ENCODE measurements at places on chromosomes 1 and 21.

DNA sequence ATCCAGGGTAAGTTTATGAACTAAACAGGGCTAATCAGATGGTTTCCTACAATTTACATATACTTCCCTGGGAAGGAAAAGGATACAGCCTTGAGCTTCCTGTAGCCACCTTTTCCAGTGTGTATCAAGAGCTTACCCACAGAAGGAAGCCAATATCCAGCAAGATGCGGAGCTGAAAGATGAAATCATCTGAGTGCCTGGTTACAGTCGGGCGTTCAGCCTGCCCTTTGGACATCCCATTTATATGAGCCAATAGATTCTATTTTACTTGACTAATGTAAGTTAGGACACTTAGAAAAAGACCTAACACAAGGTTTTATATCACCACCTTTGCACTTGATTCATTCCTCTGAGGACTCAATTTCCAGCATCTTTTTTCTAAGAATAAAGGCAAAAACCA lies 108.2 kb downstream of the UCHL5 start:
- DNase-seq, result no peak

DNA sequence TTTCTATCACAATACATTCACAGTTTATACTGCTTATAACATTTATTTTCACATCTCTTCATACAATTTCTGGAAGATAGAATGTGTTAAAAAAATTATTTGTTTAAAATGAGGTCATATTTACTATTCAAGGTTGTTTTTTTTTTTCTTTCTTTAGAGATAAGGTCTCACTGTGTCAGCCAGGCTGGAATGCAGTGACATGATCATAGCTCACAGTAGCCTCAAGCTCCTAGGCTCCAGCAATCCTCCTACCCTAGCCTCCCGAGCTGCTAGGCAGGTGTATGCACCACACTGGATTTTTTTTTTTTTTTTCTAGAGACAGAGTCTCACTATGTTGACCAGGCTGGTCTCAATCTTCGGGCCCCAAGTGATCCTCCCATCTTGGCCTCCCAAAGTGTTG lies 19.0 kb upstream of the RNF11 start:
- no peak for DNase-seq

- no peak for DNase-seq
These were observed 14.9 kb upstream of the CD1C start for GRCh38 chr1:158274797-158275196.

- no peak for DNase-seq
These were observed 1171.8 kb upstream of the B3GALT2 start for GRCh38 chr1:194358208-194358581.

DNA sequence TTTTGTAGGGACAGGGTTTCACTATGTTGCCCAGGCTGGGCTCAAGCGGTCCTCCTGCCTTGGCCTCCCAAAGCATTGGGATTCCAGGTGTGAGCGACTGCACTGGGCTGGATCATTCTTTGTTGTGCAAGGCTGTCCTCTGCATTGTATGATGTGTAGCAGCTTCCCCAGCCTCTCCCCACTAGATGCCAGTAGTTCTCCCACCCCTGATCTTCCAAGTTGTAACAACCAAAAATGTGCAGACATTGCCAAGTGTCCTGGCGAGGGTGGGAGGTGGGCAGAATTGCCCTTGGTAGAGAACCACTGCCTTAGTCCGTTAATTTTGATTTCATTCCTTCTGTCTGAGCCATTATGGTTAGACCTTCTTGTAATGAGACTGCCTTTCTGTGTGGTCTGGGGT lies 7.2 kb downstream of the GALNT2 start:
- DNase-seq, result no peak

DNA sequence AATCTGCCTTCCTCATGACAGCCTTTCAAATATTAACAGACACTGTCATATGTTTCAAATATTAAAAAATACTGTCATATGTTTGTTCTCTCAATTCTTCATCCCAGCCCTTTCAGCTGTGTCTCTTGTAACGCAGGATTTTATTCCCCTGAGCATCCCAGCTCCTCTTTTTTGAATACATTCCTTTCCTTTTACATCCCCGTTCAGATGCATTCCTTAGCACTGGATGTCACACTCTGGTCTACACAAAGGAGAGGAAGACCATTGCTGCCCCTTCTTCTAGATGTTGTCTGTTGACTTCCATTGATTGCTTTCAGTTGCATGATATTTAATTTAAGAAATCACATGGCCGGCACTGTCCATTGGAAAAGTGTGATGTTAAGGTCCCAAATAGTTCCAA lies 117.4 kb upstream of the PAXBP1 start:
- no peak for DNase-seq

- DNase-seq, result no peak
These were observed 24.2 kb downstream of the TRABD2B start for GRCh38 chr1:47972864-47973432.
